ENCODE measurements at places on chromosomes 3 and 15.

GRCh38 chr3:23202203-23202920, 765 bp upstream of the UBE2E2 start:
- no peak for DNase-seq

GRCh38 chr3:20361000-20361399, 175.0 kb upstream of the SGO1 start:
- DNase-seq, result no peak

- no peak for DNase-seq
Measured at GRCh38 chr15:29945943-29946596, 123.8 kb upstream of the TJP1 start.

DNA sequence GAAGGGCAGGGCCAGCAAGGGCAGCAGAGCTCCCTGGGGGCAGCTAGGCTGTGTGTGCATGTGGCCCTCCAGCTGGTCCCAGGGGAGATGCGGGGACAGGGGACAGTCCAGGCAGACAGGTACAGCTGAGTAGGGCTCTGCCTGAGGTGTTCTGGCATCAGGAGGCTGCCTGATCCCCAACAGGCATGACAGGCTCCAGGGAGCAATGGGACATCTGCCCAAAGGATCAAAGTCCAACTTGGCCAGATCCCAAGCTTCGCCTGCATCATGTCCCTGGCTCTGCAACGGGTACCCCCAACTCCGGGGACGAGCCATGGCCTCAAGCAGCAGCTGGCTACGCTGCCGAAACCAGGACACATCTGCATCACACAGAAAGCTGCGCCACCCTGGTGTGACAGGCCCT, 21.8 kb downstream of the ATRIP start:
- DNase-seq, result no peak

DNA sequence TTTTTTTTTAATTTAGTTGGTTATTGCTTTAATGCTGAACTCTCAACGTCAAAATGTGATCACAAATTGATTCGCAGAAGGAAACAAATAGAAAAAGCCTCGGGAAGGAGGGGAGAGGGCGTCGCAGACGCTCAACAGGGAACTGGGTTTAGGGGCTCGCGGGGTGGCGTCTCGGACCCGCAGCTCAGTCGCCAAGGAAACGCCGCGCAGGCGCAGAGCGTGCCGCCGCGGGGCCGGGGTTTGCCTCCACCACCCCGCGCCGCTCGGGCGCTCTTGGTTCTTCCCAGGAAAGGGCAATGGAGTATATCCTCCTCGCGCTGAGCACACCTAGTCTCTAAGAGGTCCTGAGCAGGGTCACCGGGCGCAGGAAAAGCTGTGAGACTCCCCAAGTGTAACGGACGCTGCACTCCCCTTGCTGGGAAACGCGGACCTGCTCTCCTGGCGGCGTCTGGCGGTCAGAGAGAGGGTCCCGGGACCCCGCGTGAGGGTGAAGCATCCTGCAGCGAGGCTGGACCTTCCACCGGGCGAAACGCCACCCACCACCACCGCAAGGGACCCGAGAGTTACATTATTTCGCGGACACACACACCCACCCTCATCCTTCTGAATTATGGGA, 753 bp downstream of the PLCH1 start:
- DNase-seq, result peak; percentile 92

DNA sequence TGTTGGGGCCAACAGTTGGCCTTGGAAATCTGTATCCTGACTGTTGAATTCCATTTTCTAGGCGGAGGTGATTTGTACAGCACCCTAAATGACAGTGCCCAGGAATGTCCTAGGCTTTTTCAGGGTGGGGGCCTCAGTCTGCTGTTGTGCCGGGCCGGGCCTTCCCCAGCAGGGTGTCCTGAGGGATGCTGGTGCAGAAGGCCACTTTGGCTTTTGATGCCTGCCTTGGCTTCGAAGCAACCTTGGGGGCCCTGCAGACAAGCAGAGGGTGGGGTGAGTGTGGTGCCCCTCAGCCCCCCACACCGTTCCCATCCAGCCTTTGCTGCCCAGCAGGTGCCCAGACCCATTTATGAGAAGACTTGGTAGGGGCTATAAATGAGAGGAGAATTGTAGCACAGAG, 33.0 kb downstream of the SYNM start:
- DNase-seq, result no peak

Measured in brain (organoid and tissue), 16 donors.